ENCODE measurements at places on chromosomes 7 and 10.

DNA sequence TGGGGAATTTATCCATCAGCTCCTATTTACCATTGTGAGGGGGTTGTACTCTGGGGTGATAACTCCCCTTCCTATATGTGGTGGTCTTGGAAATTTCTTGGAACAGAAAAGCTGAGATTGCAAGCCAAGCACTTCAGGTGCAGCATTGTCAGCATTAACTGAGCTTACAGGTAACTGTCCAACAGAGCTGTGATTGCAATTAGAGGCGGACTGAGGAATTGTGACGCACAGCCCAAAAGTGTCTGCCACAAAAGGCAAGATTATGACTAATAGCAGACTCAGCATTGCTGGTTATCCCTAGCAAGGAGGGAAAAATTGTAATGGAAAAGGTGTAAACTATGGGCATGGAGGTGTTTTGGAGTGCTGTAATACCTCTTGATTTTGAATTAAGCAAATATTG lies 126.1 kb upstream of the AGR3 start:
- no peak for DNase-seq

DNA sequence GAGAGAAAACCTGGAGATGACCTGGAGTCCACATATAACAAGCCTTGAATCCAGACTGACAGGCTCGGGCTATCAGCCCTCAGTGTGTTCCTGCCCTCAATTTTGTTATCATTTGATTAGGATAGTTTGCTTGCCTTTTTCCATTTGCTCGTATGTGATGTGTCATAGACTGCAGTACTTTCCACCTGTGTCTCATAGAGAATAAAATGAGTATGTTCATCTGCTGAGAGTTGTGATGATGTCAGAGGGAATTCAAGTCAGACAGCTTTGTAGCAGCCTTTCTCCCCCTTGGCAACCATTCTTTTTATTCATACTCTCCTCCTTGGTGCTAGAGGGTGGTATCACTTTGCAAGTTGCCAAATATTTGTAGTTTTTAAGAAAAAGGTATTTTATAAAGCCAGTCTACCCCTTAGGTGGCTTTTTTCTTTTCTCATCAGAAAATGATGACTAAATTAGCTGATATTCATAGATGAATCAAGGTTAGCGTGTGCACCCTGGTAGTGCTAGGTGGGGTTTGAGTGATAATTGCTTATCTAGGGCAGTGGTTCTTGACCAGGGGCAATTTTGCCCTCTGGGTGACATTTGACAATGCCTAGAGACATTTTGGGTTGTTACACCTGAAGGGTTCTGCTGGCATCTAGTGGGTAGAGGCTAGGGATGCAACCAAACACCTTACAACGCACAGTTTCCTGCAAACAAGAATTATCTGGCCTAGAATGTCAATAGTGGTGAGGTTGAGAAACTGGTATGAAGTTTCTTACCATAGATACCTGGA lies 5.4 kb downstream of the SGPL1 start:
- DNase-seq, result no peak

DNA sequence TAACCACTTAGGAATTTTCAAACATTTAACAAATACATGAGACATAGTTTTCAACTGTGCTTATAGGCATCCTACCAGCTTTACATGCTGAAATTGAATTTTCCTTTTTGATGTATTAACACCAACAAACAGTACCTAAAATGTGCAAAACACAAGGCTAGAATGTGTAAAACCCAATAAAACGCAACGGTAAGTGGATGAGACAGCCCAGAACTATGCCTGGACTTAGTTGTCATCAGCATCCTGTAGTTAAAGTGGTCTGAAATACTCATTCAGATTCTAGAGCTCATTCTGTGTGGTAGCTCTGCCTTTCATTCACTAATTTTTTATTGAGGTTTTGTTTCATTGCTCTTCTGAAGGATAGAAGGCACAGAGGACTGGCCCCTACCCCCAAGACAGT lies 137.1 kb downstream of the BMPER start:
- DNase-seq, result no peak

DNA sequence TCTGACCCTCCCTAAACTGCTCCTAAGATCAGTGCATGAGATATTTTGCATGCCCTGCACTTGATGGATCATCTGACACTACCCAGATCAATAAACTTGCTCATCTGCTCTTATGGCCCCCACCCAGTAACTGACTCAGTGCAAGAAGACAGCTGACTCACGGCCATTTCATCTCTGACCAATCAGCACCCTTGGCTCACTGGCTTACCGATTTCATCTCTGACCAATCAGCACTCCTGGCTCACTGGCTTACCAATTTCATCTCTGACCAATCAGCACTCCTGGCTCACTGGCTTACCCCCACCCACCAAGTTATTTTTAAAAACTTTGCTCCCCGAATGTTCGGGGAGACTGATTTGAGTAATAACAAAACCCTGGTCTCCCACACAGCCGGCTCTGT lies 37.2 kb upstream of the OPTN start:
- no peak for DNase-seq

DNA sequence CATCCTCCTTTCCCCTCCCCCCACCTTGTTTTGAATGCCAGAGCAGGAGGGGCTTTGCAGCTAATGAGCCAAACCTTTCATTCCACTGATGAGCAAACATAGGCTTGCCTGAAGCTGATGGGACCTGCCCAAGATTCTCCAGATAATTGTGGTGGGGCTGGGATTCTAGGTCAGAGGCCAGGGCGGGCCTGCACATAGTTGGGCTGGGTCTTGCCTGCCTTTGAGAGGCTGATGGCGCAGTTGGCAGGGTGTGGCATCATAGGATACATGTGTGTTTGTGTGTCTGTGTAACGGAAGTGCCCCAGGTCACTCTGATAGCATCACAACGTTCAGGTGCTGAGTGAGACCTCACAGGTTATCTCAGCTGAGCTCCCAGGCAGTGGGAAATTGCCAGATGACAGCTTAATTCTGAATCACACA lies 22.9 kb downstream of the BTBD16 start:
- no peak for DNase-seq

DNA sequence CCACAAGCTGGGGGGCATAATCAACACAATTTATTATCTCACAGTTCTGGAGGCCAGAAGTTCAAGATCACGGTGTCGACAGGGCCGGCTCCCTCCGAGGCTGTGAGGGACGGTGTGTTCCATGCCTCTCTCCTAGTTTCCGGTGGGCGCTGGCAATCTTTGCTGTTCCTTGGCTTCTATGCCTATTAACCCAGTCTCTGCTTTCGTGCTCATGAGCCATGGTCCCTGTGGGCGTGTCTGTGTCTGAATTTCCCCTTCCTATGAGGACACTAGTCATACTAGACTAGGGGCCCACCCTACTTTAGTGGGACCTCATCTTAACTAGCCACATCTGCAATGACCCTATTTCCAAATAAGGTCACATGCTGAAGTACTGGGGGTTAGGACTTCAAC lies 29.4 kb downstream of the HIPK2 start:
- no peak for DNase-seq

DNA sequence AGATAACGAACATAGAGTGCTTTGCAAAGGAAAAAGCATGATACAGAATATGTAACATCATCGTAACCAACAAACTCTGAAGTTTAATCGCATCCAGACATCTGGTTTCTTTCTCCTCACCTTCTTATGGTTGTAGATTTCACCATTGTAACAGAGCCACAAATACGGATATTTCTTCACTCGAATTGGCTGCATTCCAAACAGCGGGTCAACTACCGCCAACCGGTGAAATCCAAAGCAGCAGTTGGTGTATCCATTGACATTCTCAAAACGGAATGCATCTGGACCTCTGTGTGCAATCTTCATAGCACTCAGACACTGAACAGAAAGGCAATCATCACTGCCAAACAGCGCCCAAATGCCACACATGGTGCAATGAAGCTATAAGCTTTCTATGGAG lies 3.4 kb downstream of the ASNS start:
- no peak for DNase-seq

DNA sequence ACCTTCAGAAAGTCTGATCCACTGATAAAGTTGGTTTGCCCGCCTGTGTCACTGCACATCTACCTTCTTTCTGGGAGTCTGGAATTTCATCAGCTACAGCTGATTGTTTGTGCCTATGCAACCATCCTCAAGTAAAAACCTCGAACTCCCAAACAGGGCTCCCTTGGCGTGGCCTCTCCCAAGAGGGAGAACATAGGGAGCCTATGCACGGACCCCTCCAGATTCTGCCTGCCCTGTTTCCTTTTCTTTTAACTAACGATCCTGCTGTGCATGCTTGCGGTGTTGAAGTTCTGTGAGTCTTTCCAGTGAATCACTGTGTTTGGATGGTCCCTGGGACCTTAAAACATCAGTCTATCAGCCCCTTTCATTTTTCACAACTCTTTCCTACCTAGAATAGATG lies 226.9 kb upstream of the SEMA3D start:
- no peak for DNase-seq

DNA sequence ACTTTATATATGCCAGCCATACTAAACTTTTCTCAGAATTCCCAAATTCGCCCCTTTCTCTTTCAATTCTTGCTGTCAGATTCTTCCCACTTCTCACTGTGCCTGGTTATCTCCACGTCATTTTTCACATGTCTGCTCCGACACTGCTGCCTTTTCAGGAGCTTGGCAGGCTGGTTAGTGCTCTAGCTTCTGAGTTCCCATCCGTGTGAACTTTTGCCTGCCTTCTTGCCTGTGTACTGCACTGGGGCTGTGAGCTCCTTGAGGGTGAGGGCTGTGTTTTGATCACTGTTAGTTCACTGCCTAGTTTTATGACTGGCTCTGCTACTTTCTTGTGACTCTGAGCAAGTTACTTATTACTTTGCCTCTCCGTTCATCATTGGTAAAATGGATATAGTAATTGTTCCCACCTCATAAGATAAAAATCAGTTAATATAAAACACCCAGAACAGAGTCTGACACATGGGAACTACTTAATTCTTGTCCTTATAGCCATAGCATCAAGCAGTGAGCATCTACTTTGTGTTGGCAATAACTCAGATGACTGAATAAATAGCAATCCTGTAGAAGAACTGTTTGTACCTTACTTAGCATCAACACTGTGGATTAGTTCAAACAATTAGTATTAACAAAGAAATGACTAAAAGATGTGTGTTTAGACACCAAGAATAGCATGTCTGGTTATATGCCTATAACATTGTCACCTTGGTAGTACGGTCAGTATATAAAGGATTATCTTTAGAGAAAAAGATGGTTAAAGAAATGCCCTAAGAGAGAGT lies 5.5 kb downstream of the GSTO1 start:
- DNase-seq, result no peak

DNA sequence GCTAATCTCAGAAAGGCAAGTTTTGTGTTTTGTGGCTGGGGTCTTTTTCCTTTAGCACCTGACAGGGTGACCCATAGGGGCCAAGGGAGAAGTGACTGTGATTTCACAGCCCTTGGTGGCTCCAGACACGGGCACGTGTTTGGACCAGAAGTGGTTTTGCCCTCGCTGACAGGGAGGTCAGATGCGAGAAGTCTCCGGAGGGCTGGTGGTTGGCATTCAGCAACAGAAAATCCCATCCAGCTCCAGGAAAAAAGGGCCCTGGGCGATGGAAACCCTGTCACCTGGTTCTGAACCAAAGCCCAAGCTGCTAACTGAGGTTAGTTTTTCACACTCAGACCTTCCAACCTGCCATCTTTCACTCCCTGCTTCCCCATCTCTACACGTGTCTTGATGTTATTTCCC lies 272.9 kb downstream of the TRIL start:
- no peak for DNase-seq

- no peak for DNase-seq
Measured at GRCh38 chr7:138684340-138684739, 16.8 kb downstream of the SVOPL start.

GRCh38 chr10:103939522-103939921 lies 21.5 kb upstream of the STN1 start:
- no peak for DNase-seq
